ENCODE measurements at places on chromosomes 1 and 21.

DNA sequence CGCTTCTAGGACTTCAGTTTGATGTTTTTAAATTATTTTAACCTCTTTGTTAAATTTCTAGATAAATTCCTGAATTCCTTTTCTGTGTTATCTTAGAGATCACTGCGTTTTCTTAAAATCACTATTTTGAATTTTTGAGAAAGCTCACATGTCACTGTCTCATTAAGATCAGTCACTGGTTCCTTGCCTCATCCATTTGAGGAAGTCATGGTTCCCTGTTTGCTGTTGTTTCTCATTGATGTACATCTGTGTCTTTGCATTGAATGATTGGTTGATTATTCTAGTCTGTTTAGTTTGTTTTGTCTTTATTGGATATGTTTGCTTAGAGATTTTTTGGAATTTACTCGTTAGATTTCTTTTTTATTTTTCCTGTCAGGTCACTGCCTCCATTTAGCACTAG, 50.1 kb downstream of the CRP start:
- DNase-seq = no peak
- no peak overlapping the region for H3K27ac ChIP-seq
- H3K27me3 ChIP-seq = no peaks in the 10 kb centered on the region
- H3K4me1 ChIP-seq = no peaks in the 10 kb centered on the region
- H3K4me3 ChIP-seq = no peak overlapping the region
- no peaks in the 10 kb centered on the region for H3K36me3 ChIP-seq

DNA sequence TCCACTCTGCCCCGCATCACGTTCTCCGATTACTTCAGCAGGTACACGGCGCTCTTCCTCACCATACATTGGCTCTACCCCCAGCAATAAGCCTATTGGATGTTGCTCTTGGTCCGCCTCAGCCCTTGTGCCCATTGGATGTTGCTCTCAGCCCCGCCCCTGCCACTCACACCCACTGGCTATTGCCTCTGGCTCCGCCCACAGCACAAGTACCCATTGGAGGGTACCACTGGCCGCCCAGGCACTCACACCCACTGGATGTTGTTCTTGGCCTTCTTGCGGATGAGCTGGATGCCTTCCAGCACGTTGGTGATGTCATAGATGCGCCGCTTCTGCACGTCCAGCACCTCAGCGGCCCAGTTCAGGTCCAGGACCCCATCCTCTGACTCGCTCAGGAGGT, 9.4 kb downstream of the E2F2 start:
- H3K27ac ChIP-seq = no peak overlapping the region
- no peaks in the 10 kb centered on the region for H3K27me3 ChIP-seq
- no peak for DNase-seq

GRCh38 chr1:82706741-82707140, 906.0 kb downstream of the ADGRL2 start:
- H3K36me3 ChIP-seq = no peaks in the 10 kb centered on the region
- DNase-seq = no peak
- no peaks in the 10 kb centered on the region for H3K27me3 ChIP-seq
- no peaks in the 10 kb centered on the region for H3K4me1 ChIP-seq
- no peak overlapping the region for H3K4me3 ChIP-seq
- H3K27ac ChIP-seq = no peak overlapping the region

DNA sequence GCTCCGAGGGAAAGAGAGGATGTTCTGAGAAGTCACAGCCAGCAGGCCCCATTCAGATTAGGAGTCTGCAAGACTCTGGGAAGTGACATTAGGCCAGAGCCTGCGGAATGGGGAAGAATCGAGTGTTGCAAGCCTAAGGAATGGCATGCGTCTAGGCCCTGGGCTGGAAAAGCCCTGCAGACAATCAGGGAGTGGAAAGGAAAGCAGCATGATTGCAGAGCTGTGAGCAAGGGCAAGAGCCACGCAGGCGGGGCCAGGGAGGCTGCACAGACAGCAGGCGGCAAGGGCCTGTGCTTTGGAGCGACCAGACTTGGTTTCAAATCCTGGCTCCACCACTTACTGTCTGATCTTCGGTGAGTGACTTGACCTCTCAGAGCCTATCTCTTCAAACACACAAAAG, 118.2 kb downstream of the RRAGC start:
- H3K4me3 ChIP-seq = no peak overlapping the region
- DNase-seq = no peak
- peaks cover under 1% of the 10 kb centered on the region for H3K4me1 ChIP-seq

GRCh38 chr1:91836331-91837040, 49.5 kb downstream of the TGFBR3 start:
- no peaks in the 10 kb centered on the region for H3K4me1 ChIP-seq
- H3K4me3 ChIP-seq = no peak overlapping the region
- no peaks in the 10 kb centered on the region for H3K36me3 ChIP-seq
- DNase-seq = no peak

- peak; percentile 98 for DNase-seq
- H3K36me3 ChIP-seq = no peaks in the 10 kb centered on the region
- H3K4me3 ChIP-seq = peak overlapping the region; percentile 88
- peak overlapping the region; percentile 90 for H3K27ac ChIP-seq
Observed at GRCh38 chr1:2231532-2232254, 3.6 kb downstream of the SKI start.

DNA sequence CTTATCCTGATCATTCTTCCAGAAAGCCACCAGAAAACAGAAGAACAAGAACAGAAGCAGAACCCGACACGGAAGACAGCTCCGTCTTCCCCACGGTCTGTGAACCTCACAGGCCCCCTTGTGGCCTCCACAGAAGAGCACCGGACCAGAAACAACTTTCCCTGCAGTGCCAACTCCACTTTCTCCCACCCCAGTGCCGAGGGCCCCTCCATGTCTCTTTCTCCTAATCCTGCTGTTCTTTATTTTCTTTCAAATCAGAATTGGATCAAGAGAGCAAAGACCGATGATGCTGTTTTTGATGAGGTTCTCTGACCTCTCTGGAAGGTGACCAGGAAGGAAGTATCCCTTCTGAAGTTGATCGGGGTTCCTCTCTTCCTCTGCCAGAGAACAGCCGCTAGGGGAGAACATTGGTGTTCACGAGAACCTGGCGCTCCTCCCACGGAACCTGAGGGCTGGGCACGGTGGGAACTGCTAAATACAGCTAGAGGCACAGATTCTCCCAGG, 58.9 kb upstream of the CTTNBP2NL start:
- H3K4me1 ChIP-seq = no peaks in the 10 kb centered on the region
- no peak overlapping the region for H3K27ac ChIP-seq
- H3K36me3 ChIP-seq = no peaks in the 10 kb centered on the region
- no peak overlapping the region for H3K4me3 ChIP-seq
- DNase-seq = peak; percentile 40
- peaks cover 11% of the 10 kb centered on the region for H3K27me3 ChIP-seq

DNA sequence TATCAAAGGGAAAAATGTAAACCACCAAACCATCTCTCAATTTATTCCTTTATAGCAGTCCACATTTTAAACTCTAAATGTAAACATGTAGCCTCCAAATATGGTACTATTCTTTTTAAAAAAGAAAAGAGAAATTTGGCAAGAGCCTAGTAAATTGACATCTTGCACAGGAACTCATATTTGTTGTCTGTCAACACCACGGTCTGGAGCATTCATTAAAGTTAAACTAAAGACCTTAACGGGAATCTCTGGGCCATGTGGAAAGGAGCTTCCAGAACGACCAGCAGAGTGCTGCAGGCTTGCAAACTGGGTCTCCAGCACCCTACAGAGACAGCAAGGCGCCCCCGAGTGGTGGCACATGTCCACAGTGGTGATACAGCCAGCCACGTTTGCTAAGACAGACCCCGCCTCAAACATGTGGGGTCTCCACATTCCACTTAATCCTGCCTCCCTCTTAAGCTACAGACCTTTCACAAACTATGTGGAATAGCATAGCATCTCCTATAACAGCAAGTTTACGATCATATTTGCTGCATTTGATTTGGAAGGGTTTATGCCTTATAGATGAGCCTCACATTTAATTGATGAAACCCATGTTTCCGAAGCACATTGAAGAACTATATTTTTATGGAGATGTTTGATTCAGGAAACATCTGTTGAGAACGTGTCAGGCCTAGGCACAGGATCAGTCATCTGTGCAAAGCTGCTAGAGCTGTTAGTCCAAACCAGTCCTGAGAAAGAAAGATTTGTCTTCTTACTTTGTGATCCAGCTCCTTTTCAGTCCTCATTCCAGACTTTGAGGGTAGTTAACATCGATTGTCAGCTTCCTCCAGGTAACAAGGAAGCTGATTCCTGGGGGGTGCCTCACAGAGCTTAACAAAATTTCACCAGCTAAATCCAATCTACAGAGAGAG, 96.4 kb upstream of the BACE2 start:
- no peak overlapping the region for H3K4me3 ChIP-seq
- no peaks in the 10 kb centered on the region for H3K36me3 ChIP-seq
- no peak for DNase-seq
- H3K27me3 ChIP-seq = no peaks in the 10 kb centered on the region

GRCh38 chr1:217953922-217954321, 322.8 kb downstream of the SPATA17 start:
- no peak overlapping the region for H3K27ac ChIP-seq
- H3K4me1 ChIP-seq = no peaks in the 10 kb centered on the region
- no peaks in the 10 kb centered on the region for H3K27me3 ChIP-seq
- no peak for DNase-seq
